ENCODE measurements at places on chromosomes 11 and 22. TPM values are rescaled to one million over a fixed set of nuclear protein-coding genes. Genes with fewer than 3 reads are reported as not detected.

- no peak for DNase-seq
Observed at GRCh38 chr11:23585416-23586104, 725.3 kb upstream of the CCDC179 start.

- no peak for DNase-seq
Observed at GRCh38 chr22:46165977-46166376, 15.7 kb downstream of the PPARA start.

GRCh38 chr11:96384156-96384555 is 5.6 kb downstream of the CCDC82 start:
- no peak for DNase-seq

The NECTIN1 gene
- total RNA-seq = 45.1 TPM

The NEFH gene
- total RNA-seq = 0.19 TPM

DNA sequence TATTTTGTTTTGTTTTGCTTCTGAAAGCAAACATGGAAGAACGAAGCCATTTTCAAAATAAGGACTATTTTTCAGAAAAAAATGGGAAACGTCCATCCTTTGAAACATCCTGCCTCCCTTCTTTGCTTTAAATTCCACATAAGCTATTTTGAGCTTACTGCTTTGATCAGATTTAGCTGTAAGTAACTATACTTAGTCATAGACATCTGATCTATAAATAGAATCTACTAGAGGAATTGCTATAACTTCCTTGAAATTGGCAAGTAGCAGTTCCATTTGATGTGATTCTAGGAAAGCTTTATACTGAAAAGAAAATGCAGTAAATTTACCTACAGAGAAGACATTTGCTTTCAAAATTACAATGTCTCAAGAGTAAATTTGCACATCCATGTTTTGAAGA is 305.8 kb downstream of the TTC28 start:
- DNase-seq = no peak

The USH1C gene
- 81.7 TPM for total RNA-seq

DNA sequence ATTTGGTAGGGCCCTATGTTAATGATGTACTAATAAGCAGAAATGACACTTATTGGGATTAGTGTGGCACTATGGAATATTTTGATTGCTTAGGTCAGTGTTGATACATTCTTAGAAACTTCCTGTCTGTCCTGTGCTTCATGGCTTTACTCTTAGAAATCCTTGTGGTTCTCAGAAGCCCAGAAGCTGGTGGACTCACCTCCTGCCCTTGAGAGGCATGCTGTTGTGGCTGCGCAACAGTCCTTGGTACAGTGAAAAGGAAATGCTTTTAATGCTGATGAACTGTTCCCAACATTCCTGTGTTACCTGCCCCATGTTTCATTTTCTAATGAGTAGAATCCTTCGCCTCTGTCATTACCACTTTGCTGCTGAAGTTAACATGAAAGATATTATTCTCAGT is 52.4 kb upstream of the MYO18B start:
- DNase-seq = no peak

DNA sequence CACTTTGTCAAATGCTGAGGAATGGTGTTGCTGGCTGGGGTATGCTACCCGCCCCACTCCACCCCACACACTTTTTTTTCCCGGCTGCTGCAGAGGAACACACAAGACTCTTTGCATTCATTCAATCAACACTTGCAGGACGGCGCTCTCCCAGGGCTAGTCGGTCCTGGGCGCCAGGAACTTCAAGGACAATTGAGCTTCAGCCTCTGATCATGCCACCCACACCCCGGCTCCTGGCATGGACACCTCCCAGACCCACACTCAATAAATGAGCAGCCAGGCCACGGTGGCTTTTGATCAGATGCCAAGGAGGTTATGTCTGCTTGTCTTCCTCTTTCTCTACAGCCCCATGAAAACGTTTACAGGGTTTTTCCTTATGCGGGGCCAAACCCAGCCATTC is 19.8 kb downstream of the TPST2 start:
- no peak for DNase-seq

DNA sequence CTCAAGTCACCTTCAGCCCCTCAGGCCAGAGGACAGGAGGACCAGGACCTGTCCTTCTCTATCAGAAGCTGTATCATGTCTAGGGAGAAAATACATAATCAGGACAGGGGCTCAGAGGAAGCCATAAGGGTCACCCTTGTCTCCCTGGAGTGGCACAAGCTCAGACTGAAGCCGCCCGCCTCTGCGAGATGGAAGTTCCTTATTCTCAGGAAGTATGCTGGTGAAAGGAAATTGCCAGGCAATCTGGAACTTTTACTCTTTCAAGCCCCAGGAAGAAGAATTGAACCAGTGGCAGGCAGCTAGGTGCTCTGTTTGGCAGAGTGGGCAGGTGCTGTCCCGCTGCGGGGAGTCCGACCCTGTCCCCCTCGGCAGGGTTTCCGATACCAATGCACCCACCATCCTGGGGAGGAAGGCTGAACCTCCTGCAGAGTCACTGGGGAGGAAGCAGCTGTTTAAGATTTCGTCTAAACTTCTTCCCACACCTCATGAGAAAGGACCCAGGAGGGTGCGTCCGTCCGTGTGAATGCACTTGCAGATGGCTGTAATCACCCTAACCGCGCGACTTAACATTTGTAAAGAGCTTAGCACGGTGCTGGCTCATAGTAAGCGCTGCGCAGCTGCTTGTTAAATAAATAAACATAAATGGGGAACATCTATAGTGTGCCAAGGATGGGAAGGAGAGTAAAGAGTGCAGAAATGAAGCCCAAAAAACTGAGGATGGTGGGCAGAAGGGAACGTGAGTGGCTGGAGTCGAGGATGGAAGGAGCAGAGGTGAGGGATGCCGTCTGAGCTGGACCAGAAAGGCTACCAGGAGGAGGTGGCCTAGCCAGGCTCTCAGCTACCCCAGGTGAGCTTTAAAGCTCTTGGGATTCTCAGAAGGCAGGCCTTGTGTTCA is 5.0 kb upstream of the ANO1 start:
- no peak for DNase-seq

Data from mucosa of descending colon (tissue), 3 donors.